ENCODE measurements at places on chromosomes 16 and 17.

DNA sequence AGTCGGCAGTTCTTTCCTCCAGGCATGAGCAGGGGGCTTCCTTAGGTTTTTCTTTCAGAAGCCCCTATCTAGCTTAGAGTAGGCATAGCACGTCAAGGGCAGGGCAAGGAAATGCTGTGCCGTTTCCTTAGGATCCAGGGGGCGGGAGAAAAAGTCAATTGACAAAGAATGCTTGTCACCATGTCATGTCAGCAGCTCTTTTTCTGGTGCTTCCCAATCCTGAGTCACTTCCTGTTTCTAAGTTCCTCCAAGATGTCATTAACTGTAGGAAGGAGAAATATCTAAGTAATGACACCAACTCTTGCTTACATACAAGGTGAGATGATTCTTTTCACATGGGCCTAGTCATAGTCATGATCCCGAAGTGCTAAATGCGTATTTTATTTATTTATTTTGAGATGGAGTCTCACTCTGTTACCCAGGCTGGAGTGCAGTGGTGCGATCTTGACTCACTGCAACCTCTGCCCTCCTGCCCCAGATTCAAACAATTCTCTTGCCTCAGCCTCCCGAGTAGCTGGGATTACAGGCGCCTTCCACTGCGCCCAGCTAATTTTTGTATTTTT, 35.2 kb downstream of the GJC1 start:
- DNase-seq = no peak

- DNase-seq = no peak
Measured at GRCh38 chr16:14353340-14353739, 276.7 kb downstream of the PARN start.

DNA sequence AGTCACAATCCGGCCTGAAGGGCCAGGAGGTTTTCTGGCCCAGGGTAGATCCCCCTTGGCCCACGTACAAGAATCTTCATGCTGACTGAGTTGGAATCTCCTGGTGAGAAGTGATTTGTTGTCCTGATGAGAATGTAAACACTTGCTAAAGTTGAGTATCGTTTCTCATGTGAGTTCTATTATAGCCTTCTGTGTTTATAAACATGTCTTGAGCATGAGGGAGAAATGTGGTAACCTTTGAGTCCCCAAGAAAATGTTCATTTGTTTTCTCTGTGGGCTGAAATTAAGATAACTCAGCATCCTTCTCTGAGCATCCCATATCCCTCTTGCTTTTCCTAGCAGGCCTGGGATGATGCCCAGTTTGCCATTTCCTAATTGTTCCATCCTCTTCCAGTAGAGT, 204.8 kb downstream of the FTO start:
- no peak for DNase-seq

GRCh38 chr17:73954951-73955350, 248.5 kb upstream of the RPL38 start:
- no peak for DNase-seq

GRCh38 chr16:53515259-53515658, 12.2 kb upstream of the AKTIP start:
- no peak for DNase-seq

GRCh38 chr16:720990-721764, at the start of gene ANTKMT:
TSS of gene ANTKMT (plus strand) at chr16:721146. CDS start at chr16:721275, 129 bp downstream.
- DNase-seq = peak; percentile 85

DNA sequence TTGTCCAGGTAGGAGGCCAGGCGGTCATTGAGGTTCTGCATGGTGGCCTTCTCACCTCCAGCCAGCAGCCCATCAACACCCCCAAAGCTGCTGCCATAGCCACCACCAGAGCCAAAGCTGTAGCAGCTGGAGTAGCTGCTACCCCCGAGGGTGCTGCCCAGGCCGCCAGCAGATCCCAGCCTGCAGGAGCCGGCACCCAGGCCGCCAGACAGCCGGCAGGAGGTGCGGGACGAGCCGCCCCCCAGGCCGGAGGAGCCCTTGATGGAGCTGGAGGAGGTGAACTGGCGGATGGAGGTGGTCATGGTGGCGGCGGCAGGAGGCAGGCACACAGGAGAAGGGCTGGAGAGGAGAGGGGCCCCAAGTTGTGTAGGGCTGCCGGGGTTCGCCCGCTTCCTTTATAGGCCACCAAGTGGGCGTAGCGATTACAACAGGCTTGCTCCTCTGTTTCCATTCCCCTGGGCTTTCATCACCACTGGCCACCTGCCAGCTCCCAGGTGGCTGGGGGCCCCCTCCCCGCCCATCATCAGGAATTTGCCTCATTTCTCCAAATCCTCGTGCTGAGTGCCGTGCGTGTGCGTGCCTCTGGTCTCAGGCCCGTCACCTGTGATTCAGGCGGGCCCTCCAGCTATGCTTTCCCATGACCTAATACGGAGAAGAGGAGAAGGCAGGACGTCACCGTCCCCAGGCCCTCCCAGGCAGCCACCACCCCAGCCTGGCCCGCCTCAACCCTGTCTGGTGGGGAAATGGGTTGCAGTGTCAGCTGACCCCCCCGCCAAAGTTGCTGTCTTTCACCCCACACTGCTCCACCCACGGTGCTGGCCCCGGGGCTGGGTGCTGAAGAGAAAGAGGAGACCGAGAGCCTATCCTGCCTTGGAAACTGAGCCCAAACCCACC, at the start of gene KRT17:
Gene KRT17 (minus strand): TSS at position 368 of the 894 bp plus-strand sequence. CDS start 66 bp downstream, at position 302.
- no peak for DNase-seq

DNA sequence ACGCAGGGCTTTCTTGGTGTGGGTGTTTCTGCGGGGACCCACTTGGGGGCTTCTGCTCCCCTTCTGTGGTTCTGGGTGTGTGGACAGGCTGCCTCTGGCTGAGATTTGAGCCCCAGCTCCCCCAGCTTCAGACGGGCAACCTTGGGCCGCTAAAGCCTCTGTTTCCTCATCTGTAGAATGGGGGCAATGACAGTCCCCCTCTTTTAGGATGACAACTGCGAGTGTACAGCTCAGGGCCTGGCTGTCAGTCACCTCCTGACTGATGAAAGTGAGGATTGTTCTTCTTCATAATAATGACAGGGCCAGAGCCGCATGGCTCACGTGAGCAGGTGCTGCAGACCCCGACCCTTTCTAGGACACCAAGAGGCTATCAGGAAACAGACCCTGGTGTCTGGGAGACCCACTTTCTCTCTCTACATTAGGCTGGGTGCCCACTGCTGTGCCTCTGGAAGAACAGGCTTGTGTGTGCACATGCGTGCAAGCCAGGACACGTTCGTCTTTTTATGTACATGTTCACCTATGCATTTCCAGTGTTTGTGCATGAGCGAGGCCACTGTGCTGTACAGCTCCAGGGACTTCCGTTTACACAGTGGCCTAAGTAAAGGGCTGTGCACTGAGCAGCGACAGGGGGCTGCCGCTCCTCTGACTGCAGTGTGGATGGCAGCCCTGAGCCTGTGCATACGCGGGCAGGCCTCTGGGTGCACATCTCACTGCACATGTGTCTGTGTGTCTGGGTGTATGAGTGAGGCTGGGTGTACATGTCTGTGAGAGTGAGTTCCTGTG, 4.6 kb downstream of the SPNS3 start:
- no peak for DNase-seq

DNA sequence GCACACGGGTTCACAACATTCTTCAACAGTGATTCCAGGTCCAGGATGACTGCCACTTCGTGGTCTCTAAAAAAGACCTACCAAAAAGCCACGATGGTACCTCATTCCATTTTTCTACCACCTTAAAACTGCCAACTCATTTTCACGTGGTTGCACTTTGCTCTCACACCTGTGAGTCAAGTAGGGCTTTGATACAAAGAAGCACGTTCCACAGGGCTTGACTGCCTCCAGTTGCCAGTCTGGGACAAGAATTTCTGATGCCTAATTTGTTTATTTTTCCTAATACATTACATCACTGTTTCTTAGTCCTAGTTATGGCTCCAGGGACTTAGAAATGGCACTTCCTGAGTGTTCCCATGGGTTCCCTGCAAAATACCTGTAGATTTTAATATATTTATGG, 911.6 kb upstream of the EEF2KMT start:
- DNase-seq = no peak

GRCh38 chr17:81200695-81201580, 21.8 kb downstream of the CEP131 start:
- peak; percentile 24 for DNase-seq

DNA sequence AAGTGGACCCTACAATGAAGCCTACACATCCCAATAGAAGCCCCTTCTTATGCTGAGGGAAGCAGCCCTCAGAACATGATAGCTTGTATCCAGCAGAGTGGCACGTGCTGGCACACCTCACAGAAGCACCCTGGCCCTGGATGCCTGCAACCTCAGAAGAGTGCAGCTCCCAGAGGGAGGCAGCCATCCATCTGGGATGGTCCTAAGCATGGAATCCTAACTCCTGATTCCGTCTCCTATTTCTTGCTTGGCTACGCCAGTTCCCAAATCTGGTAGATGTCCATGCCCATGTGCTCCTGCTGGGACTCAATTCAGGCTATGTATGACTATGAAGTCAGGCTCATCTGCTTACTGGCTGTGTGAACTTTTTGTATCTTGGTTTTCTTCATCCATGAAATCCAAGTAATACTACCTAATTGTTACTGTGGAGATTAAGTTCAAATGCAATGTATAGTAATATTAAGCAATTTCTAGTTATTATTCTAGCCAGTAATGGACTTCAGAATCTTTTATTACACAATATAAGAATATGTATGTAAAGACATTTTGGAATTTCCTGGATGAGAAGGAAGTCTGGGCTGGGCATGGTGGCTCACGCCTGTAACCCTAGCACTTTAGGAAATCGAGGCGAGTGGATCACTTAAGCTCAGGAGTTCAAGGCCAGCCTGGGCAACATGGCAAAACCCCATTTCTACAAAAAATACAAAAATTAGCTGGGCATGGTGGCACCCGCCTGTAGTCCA, 32.4 kb downstream of the SIAH1 start:
- DNase-seq = no peak

GRCh38 chr16:10964891-10965326, 20.5 kb downstream of the CLEC16A start:
- DNase-seq = peak; percentile 77

- DNase-seq = no peak
Measured at GRCh38 chr16:83689385-83689831, 118.4 kb upstream of the HSBP1 start.

DNA sequence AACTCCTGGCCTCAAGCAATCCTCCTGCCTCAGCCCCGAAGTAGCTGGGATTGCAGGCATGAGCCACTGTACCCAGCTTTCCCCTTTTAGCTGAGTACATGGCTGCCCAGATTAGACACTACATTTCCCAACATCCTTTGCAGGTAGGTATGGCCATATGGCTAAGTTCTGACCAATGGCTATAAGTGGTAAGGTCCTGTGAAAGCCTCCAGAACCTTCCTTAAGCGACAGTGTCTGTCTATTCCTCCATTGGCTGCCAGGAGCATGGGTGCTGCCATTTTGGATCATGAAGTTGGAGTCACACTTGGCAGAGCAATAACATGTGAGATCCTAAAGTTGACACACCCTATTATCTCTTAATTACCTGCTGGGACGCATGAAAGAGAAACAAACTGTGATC, 24.4 kb upstream of the CRHR1 start:
- no peak for DNase-seq

- DNase-seq = no peak
Measured at GRCh38 chr16:53837426-53837825, 133.5 kb downstream of the FTO start.

- DNase-seq = no peak
Measured at GRCh38 chr16:73794994-73795393, 501.6 kb upstream of the PSMD7 start.

GRCh38 chr17:81428121-81428515, 32.9 kb downstream of the BAHCC1 start:
- no peak for DNase-seq

DNA sequence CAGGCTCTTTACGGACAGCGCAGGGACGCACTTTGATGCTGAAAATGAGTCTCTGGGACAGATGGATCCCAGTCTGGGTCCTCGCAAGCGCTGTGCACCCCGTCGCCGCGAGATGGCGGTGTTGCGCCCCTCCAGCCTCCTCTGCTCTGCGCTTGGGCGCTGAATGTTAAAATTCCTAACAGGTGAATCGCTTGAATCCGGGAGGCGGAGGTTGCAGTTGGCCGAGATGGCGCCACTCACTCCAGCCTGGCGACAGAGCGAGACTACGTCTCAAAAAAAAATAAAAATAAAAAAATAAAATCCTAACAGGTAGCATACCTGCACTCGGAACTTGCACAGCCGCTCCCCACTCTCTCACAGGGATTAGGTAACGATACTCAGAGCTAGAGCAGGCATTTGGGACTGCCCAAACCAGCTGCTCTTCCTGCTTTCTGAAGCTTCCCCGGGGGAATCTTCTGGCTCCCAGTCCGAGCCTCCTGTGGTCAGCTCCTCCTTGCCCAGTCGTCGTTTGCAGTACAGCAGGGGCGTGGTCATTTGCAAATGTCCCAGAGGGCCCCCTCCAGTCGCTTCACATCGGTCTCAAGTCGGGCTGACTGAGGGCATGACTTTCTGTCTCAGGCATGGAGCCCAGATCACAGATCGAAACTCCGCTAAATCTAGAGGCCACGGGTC, 26.2 kb upstream of the OSGIN1 start:
- DNase-seq = peak; percentile 46

GRCh38 chr17:46841561-46842379, 9.6 kb upstream of the WNT9B start:
- DNase-seq = peak; percentile 26

DNA sequence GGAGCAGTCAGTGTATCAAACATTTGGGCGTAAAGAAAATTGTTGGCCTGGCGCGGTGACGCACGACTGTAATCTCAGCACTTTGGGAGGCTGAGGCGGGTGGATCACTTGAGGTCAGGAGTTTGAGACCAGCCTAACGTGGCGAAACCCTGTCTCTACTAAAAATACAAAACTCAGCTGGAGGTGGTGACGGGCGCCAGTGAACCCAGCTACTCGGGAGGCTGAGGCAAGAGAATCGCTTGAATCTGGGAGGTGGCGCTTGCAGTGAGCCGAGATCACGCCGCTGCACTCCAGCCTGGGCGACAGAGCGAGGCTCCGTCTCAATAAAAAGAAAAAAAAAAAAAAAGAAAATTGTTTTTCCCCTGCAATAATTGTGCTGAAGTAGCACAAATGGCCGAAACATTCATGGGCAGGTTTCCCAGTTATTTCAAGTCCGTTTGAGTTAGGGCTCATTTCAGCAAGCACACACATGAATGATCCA, 1.4 kb downstream of the GCSH start:
- DNase-seq = no peak

DNA sequence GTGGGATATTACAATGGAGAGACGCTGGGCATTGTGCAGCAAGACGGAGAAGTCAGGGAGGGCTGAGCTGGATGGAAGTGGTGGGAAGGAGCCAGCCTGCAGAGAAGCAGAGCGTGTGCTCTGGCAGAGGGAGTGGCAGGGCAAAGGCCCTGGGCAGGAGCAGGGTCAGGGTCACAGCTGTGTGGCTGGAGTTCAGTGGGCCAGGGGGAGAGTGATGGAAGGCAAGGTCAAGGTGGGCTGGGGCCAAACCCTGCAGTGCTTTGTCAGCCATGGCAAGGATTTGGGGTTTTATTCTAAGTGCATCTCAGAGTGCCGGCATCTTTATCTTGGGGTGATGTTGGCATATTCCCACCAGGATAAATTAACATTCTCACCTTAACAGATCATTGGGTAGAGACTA, 31.9 kb upstream of the C16orf78 start:
- DNase-seq = no peak

DNA sequence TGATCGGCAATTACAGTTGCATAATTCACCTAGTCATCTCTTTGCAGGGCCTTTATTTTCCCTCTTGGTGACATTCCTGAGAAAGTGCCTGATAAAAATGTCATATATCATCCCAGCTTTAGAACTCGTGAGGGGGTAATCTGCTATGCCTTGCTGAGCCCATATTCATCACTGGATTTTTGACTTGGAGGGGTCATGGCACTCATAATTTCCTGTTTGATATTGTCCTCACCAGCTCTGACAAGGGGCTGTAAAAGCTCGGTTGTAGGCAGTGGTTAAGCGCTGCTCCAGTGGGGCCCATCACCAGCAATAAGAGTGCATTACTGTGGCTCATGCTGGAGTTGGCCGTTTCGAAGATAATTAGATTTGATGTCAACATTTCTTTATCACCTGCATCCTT, 227.3 kb downstream of the IRX3 start:
- no peak for DNase-seq
